Activated naive CD4-positive, alpha-beta T cell treated with anti-CD3 and anti-CD28 coated beads, Interleukin-2, amount 50 U/mL, for 16 hours (primary cell): ENCODE measurements at places on chromosomes 1 and 21.

DNA sequence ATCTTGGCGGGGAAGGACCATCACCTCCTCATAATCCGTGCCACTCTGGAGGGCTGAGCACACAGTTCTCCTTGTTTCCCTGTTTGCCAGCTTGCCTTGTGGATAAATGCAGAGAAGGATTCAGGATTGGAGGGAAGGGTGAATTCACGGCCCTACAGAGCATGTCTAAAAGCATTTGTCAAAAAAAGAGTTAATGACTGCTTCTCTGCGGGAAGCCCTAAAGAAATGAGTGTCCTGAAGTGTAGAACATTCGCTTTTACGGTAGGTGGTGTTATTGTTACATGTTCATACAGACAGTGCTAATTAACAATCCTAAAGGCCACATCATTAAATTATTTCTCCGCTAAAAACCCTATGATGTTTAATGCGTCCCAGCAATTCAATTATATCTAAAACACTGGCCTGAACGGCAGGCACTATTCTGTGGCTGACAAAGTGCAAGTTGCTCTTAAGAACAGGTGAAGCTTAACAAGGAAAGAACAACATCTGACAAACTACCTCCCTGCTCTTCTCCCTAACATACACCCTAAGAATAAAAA, 112.3 kb upstream of the NFIA start:
- no peak for DNase-seq

DNA sequence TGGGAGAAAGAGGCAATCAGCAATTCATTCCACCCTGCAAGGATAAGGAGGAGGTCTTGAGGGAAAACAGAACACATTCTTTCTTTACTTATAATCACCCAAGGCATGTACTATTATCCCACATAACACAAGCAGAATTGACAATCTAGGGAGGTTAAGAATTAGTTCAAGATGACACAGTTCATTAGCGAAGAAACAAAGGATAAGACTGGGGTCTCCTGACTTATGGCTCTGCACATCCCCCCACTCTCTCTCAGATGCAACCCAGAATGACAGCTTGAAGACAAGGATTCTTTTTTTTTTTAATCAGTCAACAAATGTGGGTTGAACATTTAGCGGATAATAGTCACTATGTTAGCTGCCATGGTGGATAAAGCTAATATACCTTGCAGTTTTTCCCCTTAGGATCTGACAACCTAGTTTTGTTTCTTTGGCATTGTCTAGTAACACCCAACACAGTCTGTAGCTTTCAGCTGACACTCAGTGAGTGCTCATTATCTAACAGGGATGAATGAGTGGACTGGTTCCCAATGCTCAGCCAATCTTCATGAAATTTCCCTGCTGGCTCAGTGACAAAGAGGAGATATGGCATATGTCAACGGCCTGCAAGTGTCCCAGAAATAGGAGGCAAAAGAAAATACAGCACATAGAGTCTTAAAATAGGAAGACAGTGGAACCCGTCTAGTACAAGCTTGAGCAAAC, 35.1 kb downstream of the RXRG start:
- DNase-seq, result no peak

DNA sequence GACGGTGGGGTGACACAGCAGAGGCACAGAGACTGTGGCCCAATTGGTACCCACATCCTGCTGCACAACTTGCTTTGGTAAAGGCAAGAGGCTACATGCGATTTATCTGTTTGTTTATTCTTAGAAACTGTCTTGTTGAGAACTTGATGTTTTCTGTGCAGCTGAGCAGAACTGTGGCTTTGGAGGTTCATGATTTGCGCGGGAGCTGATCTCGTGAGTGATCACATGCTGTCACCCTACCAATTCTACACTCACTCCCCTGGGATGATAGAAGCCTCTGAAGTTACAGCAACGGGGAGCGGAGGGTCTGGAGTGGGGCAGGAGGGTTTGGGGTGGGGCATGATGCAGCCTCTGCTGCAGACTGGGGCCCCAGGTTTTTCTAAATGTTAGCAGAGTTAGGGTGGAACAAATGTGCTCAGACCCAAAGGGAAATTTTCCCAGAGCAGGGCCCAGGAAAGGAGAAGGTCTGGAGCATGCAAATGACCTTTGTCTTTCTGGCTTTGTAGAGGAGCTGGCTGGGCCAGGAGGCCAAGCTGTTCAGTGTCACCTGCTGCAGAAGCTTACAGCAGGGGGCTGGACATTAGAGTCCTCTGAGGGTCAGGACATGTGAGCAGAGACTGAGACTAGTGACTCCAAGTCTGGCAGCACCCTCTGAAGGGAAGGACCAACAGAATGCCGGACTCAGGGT, 83.6 kb downstream of the GRIK3 start:
- no peak for DNase-seq

GRCh38 chr21:34822168-34822567, 153.4 kb downstream of the CLIC6 start:
- DNase-seq, result no peak

- no peak for DNase-seq
Observed at GRCh38 chr1:205954819-205955404, 11.7 kb upstream of the SLC26A9 start.
